Activated T-cell treated with anti-CD3 and anti-CD28 coated beads for 1 hour (primary cell): ENCODE measurements at places on chromosomes 7 and 10.

DNA sequence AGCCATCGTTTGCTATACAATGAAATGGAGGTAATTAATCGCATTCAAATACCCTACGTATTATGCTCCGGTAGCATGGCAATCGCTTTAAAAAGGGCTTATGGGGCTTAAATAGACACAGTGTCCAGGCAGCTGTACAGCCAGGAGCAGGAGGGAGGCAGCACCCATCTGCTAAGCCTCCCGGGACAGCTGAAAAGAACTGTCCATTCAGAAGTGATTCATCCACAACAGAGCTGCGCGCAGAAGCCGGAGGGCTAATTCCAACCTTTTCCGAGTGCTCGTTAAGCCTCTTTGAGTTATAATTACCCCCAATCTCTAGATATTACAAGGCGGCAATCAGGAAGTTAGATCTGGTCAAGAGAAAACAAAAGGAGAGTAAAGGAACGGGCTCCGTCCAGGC is 58.3 kb downstream of the DPYSL4 start:
- no peak for DNase-seq

DNA sequence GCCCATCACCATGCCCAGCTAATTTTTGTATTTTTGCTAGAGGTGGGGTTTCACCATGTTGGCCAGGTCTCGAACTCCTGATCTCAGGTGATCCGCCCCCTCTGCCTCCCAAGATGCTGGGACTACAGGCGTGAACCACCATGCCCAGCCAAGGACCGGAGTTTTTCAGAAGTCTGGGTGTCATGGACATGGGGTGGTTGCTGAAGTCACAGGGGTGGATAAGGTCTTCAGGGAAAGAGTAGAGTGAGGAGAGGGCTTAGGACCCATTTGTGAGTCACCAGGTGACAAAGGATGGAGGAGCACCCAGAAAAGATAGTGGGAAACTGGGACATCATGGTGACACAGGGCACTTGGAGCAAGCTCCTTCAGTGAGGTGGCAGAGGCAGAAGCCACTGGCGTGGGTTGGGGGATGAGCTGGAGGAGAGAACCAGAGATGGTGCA is 2.8 kb upstream of the GPRIN2 start:
- no peak for DNase-seq

- no peak for DNase-seq
These were observed 364.8 kb downstream of the SFMBT2 start for GRCh38 chr10:7045891-7046599.

DNA sequence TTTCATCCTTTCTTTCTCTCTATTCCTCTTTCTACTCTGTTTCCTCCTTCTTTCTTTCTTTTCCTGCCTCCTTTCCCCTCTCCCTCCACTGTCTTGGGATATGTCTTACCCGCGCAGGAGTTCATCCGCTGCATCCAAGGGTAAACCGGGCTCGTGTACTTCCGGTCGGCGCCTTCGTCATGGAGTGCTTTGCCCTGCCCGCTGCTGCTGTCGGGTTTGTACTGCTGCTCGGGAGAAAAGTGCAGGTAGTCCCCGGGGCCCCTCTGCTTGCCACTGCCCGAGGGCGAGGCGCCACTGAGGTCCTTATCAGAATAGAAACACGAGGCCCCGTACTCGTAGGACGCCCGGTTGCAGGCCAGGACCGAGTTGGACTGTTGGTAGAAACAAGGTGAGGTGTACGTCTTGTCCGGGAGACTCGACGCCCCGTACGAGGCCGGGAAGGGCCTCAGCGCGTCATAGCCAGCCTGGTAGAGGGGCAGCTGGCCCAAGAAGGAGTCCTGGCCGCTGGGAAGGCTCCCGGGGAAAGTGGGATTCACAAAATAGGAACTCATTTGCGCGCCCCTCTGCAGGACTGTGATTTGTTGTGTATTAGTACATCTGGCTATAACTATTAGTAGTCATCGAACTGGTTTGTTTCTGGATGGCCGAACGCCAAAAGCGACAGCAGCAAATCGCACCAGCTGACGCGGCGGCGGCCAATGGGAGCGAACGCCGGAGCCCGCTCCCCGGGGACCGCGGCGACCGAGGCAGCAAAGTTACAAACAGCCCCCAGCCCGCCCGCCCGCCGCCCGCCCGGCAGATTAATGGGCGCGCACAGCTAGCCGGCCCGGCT is at the start of gene HOXA6:
Gene HOXA6, minus strand, starts transcription at position 576 of the 832 bp plus-strand sequence. Its CDS starts 25 bp downstream, at position 551.
- no peak for DNase-seq

- no peak for DNase-seq
These were observed 194.0 kb upstream of the MGMT start for GRCh38 chr10:129272866-129273650.

DNA sequence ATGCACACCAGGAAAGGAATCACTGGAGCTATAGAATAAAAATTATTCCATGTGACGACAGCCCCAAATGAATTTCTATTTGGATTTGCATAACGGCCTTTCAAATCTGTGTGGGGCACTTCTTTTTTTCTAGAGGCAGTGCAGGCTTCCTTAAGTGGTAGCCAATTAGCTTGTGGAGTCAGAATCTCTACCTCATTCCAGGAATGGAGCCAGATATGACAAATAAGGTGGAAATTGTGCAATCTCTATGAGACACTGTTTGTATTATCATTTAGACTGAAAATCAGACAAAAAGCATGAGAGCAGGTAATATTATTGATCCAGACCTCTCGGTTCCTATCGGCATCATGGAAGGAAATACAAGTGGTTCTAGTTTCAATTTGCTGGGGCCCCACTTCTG is 78.7 kb downstream of the BEND7 start:
- DNase-seq: no peak

- no peak for DNase-seq
These were observed 17.0 kb upstream of the RET start for GRCh38 chr10:43059828-43060227.

GRCh38 chr7:66265566-66265965 is 60.4 kb downstream of the TPST1 start:
- no peak for DNase-seq

GRCh38 chr7:112596260-112596659 is 115.5 kb downstream of the LSMEM1 start:
- DNase-seq: no peak

DNA sequence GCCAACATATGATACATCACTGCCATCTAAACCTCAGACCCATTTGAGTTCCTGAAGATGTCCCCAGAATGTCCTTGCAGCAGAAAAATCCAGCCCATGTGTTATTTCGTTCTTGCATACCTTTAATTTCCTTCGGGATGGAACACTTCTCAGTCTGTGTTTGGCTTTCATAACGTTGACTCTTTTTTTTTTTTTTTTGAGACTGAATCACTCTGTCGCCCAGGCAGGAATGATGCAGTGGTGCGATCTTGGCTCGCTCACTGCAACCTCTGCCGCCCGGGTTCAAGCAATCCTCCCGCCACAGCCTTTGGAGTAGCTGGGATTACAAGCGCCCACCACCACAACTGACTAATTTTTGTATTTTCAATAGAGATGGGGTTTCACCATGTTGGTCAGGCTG is 148.8 kb upstream of the TNRC18 start:
- DNase-seq: no peak

DNA sequence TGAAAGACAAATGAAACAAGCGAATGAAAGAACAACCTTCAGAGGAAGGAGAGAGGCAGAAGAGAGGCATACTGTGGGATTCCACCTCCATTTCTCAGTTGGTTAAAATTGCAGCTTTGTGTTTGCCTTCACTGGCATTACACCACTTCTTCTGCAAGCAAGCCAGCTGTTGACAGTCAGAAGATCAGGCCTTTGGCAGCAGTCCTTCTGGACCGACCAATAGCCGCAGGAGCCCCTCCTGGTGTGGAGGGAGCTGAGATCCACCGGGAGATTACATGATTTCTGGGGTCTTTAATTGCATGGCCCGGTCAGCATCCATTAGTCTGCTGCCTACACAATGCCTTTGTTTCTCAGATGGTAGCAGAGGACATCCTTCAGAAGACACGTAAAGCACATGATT is 206.7 kb downstream of the ADAM12 start:
- no peak for DNase-seq

DNA sequence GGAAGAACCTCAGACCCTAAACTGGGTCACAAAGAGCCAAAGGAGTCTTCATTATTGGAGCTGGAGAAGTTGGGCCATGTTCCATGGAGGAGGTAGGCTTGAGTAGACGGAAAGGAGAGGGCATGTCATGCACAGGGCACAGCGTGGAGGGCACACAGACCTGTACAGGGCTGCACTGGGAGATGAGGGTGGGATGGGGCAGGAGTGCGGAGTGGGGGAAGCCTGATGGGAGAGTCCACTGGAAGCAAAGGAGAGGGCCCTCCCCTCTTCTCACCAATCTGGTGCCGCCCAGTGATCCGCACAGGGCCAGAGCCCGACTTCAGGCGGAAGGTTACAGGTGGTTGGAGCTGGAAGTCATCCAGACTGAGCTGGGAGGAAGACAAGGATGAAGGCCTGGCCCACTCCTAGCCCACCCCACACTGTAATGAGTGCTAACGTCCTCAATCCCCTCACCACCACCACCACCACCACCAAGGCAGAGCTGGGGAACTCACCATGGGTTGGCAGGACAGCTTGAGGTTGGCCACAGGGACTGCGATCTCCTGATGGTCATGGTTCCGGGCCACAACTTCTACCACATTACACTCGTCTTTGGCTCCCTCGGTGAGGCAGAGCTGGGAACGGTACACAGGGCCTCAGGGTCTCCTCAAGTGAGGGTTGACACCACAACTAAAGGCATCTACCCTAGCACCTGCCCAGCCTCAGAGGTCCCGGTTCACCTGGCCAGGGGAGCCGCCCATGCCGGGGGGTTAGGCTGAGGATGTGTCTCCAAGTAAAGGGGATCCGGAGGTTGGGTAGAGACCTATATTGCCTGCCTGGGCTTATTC is 1.0 kb downstream of the NPM3 start:
- DNase-seq: no peak

DNA sequence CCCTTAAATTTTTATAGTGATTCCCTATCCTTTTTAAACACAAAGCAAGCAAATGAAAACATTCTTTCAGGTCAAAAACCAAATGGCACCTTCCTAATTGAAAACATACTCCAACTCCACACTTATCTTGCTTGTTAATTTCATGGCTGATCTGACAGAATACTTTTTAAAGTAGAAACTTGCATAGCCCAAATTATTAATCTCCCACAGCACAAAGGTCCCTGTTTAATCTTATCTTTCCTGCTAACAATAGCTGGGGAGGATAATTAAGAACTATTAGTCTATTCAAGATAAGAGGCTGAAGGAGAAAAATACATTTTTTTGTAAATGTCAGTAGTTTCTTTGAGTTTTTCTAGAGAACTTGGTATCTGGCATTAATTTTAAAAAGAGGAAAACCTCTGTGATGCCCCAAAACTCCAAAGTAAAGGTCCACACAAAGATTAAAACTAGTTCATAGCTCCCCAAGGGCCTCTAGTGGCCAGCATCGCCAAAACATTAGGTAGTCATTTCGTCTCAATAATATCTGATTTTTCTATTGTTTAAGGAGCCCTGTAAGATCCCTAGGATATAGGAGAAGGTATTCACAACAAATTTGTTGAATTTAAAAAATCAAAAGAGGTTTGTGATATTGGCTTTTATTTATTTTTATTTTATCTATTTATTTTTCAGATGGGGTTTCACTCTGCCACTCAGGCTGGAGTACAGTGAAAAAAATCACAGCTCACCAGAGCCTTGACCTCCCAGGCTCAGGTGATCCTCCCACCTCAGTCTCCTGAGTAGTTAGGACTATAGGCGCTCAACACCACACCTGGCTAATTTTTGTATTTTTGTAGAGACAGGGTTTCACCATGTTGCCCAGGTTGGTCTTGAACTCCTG is 14.7 kb downstream of the CDNF start:
- DNase-seq: peak; percentile 11

GRCh38 chr7:100952641-100953040 is 3.3 kb downstream of the MUC3A start:
- no peak for DNase-seq

DNA sequence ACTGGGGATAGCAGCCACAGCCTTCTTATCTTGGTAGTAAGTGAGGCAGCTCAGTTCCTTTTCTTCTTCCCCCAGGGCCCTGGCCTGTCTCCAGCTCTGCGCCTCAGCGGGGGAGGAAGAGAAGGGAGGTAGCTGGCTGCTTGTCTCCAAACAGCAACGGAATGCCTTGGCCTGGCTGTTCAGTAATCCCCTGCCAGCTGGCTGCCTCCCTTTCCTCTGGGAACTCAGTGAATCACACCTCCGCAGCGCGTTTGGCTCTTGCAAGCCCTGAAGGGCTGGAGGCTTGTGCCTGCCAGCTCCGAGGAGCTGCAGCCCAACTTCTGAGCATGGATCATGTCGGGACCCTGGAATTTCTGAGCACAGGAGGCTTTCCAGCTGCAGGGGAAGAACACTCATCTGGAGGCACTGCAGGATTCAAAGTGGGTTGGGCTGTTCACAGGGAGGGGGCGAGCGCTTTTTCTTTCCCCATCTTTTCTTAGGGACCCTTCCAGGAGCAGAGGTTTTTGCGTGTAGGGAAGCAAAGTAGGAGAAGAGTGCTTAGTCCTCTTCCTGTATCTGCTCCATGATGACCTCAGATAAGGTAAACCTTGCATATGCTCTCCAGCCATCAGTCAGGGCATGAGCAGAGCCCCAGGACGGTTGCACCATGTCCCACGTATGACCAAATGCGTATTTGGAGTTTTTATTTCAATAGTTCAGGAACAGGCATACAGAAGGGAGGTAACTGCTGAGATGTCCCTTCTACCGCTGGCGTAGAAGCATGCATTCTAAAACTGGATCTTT is 253.2 kb upstream of the INHBA start:
- no peak for DNase-seq

DNA sequence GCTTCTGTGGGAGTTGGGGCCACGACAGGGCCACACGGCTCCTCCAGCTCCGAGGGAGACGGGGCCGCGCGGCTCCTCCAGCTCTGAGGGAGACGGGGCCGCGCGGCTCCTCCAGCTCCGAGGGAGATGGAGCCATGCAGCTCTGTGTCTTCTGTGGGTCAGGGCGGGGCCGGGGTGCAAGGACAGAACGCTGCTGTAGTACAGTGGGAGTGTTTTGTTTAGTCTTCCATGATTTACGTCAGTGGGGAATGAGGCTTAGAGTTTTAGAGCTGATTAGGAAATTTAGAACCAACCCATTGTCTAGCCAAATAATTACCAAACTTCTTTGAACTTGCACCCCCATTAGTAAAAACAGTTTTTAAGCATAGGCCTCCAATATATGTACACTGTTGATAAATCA is 32.9 kb upstream of the PRKAR1B start:
- DNase-seq: no peak

- no peak for DNase-seq
These were observed 238.5 kb downstream of the ZMYND11 start for GRCh38 chr10:373526-374309.

DNA sequence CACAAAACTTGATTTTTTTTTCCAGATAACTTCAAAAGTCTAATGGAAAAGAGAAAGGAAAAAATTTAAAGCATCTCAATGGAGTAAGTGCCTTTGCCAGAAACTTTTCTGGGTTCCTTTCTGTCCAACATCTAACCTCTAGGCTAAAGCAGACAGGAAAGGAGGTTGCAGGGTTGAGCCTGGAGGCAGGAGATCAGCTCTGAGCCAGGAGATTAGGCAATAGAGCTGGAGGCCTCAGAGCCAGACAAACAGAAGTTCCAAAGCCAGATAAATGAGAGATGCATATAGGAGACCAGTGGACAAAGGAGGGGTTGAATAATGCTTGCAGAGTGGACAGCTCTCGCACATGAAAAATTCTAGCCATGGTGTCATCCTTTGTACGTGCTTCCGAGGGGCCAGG is 42.9 kb downstream of the CHN2 start:
- DNase-seq: no peak

- DNase-seq: no peak
These were observed 332.7 kb downstream of the ADARB2 start for GRCh38 chr10:1404323-1405260.

GRCh38 chr10:14365266-14365665 is 34.5 kb upstream of the FRMD4A start:
- no peak for DNase-seq
